ENCODE measurements at places on chromosomes 7 and 10.

DNA sequence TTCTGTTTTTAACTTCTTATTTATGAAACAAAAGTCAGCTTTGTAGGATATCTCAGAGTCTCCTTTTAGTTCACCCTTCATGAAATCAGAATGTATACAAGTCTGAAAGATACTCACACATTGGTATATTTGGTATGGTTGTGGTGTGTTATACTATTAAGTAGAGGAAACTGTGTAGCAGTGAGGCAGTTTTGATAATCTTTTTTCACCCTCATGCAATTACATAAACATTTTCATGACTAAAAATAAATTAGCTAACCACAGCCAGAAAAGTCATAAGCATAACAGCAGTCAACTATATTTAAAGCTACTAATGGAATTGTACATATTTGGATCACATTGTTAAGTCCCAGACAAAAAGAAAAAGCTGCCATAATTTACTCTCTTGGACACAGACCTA is 62.1 kb downstream of the FAM185A start:
- DNase-seq = no peak

DNA sequence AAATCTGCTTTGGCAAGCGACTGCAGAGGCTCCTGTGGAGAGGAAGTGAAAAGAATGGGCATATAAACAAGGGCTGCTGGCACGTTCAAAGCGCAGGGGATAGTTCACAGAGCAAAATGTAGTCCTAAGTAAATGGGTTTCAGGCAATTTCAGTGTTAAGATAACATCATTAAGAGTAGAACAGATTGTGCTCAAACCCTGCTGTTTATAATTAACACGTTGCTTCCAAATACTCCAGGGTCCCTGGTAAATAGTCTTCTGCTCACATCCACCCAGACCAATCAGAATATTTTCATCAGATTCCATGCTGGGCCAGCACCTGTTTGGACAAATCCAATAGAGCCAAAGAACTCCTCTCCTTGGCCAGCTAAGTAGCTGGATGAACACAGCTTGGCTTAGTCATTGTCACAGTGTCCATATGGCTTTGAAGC is 81.4 kb downstream of the ORC5 start:
- DNase-seq = no peak

DNA sequence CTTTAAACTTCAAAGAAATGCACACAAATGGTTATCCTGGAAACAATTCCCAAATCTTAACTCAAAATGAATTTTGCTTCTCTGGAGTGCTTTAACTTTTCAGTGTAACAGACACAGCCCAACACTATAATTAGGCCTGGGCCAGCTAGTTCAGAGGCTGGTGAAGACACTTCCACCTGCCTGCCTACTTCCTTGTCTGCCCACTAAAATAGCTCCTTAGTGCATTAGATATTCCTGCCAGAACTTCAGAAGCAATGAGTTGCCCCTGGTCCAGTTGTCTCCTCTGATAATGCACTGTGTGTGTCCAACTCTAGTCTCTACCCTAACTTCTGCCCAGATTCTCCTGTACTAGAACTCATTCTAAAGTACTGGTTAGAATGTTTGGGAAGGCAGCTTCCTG is 150.9 kb upstream of the PRSS58 start:
- no peak for DNase-seq

DNA sequence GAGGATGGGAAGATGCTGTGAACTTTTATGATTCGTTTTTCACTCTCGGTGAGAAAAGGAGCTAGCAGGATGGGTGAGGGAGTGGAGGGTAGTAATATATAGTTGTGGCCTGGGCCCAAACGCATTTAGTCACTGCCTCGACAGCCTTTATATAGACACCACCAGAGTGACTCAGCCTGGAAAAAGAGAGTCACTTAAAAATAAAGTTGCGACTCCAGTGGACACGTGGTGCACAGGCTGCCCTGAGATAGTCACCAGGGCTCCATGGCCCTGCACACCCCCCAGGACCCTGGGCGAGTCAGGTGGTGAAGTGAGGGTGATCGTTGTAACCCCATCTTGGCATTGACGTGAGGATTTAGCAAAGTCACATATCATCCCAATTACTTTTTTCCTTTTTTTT is 106.7 kb downstream of the CUX1 start:
- DNase-seq = no peak

DNA sequence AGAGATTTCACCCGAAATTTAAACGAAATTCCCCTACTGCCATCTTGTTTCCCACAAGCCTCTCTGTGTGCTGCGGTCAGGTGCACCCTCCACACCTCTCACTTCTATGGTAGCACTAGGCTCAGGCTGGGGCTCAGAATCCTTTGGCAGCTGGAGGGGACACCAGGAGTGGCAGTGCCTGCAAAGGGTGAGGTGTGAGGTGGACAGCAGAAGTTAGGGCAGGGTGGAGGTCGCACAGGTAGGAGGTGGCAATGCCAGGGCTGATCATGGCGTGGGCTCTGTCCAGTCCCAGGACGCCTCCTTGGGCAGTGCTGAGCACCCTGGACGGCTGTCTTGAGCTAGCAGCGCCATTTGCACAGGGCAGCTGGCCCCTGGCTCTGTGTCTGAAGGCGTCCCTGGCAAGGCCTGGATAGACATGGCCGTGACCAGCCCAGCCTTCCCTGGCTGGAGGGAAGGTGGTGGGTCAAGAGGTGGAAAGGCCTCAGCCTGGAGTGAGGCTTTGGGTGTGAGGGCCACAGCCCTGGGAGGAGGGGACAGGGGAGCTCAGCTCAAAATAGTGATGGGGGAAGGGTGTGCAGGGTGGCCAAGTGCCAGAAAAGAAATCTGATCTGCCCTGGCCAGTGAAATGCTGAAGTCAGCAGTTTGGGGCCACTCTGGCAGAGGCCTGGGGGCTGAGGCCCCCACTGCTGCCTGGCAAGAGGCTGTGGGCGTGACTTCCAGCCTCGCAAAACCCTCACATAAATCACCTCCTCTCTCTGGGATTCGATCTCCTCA is 40.0 kb downstream of the ZCCHC24 start:
- DNase-seq = no peak

DNA sequence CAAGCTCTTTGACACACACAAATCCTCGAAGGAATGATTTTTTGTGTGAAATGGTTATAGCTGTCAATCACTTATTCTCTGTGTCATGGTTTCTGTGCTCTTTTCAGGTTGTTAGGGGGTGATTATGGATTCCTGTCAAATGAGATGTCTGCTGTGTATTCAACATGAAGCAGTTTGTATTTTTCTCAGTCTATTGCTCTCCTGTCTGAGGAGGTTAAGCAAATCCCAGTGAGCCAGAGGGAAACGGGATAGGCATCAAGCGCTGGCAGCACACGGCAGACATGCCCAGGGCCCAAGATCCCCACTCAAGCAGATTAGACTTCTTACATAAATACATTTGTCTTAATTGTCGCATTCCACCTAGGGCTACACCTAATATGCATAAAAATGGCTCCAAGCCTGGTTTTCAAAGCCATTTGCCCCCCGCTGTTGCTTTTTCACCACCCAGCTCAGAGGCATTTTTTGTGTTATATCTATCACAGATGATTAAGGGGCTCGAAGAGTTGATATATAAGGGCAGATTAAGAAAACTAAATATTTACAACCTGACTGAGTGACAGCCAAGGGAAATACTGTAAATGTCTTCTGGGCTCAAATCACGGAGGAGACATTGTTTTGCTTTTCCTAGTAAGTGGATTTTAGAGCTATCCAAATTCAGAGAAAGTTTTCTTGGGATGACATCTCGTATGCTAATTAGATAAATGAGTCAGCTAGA is 192.7 kb upstream of the LRGUK start:
- DNase-seq = no peak

DNA sequence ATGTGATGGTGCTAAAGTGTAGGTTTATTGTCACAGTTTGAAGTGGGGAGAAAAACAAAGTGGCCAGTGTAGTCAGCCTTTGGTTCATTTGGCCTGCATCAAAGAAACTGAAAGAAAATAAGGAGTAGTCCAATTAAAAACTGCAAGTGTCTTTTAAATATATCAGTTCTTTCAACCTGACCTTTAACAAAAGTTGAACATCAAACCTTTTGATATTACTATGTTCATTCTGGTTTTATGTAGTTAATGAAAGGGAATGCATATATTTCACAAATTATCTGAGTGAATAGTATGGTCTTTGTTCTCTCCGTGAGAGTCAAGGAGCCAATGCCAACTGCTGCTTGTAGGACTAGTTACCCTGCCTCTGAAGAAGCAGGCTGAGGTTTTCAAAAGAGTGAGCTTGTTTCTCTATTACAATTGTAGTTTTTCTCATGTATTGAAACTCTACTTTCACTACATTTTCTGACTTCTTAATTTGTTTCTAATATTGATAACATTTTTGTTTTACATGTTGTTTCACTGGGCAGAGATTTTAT is 1160.8 kb upstream of the LRRTM3 start:
- no peak for DNase-seq

- DNase-seq = no peak
These were observed 17.2 kb upstream of the TPST1 start for GRCh38 chr7:66187905-66188304.

GRCh38 chr7:23418046-23418445 is 52.2 kb downstream of the IGF2BP3 start:
- DNase-seq = no peak

- no peak for DNase-seq
These were observed 767.7 kb downstream of the TYW1 start for GRCh38 chr7:67764289-67764688.

DNA sequence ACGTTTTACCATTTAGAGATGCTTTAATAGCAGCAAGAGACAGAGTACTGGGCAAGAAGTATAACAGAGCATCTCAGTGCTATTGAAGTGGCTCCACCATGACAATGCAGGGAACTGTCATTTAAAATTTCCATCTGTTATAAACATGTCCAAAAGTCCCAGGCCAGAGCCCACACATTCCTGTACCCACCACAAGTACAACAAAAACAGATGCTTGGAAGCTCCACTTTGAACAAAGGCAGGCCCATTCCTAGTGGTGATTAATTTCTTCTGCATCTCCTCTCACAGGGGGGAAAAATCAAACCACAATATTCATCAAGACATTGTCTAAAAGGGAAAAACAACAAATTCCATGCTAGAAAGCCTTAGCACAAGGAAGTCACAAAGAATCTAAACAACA is 627.9 kb downstream of the PARD3 start:
- no peak for DNase-seq

- no peak for DNase-seq
These were observed 167.4 kb downstream of the PTPN20 start for GRCh38 chr10:47078393-47079203.

DNA sequence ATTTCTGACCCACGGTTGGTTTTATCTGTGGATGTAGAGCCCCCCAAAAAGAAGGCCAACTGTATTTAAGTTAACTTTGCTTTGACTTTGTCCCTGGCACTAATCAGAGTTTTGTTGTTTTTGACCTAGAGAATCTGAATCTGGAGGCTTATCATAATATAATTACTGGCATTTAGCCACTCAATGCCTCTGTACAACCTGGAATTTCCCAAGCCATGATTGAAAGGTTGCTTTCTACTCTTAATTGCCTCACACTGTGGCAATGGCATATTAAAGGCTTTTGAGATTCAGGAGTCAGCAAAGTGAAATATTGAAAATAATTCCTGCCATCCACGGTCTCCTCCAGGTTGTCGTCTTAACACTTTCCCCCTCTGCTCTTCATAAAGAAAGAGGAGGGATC is 205.2 kb upstream of the GHITM start:
- no peak for DNase-seq

GRCh38 chr10:125494651-125495239 is 188.2 kb downstream of the TEX36 start:
- no peak for DNase-seq

DNA sequence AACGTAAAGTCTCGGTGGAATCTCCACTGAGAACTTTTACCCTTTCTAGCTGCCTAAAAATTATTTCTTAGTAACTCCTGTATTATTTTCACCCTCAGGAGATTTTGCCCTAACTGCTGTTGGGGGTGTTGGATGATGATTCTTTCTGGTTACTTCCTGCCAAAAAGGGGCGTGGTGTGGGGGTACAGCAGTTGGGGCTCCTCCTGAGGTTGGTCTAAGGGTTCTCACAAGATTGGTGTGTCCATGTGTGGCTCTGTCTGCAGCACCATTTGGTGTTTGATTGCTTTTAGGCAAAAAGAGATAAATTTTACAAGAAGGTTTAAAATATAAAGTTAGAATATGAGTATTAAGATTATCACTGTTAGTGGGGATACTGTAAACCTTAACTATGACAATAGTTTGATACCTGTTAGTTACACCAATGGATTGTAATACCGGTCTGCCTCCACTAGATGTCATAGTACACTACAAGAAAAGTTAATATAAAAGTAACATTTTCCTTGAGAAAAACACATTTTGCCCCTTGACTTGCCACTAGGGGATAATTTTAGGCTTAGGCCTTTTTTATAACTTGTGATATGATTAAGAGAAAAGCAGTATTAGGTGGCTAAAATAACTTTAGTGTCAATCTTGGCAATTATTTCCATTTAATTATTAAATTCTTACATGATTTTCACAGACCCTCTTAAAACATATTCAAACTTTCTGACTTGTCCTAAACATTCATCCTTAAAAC is 928.7 kb downstream of the IPMK start:
- no peak for DNase-seq

DNA sequence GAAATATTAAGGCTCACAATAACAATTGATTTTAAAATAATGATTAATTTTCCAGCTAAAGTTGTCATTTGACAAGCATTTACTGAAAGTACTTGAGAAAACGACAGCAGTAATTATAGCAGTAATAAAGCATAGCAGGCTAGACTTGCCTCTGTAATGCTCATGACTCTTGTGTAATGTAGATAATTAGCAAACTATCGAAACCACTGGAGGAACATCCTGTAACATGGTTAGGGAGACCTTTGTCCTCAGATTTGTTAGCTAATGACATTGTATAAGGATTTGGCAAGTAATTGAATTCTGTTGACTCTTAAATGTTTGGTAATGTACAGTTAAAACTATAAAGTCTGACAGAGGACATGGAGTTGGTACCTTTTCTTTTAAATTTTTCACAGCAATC is 24.8 kb downstream of the ARL4A start:
- DNase-seq = no peak

DNA sequence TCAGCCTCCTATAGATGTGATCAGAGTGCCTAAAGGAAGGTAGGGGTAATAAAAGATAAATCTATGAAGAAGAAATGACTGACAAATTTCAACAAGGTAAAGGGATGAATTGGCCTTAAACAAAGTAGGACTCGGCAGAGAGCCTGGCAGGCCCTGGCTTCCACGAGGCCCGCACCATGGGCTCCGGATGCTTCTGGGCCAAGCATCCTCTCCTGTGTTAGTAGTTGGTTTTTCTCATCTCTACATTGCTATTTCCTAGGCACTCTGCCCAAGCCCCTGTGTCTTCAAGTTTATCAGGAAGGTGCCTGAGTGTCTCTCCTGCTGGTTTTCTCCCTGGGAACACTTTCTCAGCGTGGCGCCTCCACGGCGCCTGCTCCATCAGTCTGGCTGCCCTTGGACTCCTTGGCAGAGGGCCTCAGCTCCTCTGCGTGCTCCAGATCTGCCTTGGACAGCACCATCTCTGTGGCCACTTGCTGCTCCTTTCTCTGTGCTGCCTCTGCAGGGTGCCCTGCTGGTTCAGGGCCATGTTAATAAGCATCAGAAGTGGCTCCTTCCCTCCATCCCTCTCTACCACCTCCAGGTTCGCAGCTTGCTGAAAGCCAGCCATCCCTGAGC is 413.3 kb upstream of the DPP6 start:
- no peak for DNase-seq

- no peak for DNase-seq
These were observed 117.2 kb downstream of the ANLN start for GRCh38 chr7:36506820-36507219.

Data from activated naive CD4-positive, alpha-beta T cell (primary cell).